ENCODE measurements at places on chromosomes 12 and 14.

DNA sequence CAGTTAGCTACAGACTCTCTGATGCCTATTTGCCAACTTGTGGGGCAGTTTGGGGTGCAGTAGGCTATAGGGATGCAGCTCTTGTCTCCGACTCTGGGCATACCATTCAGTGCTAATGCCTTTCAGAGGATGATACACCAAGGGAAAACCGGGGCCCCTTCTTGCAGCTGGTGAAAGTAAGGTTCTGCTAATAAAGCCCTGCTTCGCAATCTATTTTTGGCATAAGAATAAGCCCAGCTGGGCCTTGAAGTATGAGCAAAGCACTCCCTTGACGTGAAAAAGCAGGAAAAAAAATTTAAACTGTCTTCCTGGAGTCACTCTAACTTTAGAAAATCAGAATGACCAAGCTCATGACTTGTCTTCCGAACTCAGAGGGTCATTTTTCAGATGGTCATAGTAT is 124.1 kb upstream of the RBM19 start:
- no peak for DNase-seq

DNA sequence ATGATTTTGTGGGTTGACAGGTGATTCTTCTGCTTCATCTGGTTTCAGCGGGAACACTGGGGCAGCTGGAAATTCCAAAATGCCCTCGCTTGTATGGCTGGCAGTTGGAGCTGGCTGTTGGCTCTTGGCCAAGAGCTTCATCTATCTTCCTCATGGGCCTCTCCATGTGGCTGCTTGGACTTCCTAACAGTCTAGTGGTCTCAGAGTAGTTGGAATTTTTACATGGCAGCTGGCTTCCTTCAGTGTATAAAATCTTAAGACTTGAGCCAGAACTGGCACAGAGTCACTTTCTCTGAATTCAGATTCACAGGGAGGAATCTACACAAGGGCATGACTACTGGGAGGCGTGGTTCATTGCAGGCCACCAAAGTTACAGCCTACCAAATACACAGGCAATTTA is 204.9 kb upstream of the RMST start:
- DNase-seq: no peak

DNA sequence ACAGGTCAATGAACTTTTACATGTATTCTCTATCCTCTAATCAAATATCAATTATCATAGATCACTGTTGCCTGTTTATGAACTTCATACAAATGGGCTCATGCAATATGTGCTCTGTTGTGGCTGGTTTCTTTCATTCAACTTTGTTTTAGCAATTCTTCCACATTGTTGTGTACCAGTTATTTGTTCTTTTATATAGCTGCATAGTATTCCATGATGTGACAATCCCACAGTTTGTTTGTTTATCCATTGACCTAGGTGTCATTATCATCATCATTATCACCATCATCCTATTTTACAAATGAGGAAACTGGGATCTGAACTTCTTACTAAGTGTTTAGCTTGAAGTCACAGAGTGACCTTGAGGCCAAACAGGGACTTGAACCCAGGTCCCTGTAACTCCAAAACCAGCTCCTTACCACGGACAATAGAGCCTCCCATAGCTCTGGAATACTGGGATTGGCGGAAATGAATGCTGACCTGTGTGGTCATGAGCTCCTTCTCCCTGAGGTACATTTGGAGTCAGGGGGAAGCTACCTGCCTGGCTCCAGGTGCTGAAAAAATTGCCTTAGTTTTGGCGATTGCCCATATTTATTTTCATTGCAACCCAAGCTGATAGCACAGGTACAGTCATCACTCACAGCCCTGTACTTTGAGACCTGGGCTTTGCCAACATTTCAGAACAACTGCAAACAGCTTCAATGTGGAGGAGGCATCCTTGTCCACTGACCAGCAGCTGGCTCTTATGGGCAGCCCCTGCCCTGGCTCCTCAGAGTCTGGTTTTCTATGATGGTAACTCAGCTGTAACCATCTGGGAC is 9.2 kb downstream of the ZFP36L1 start:
- no peak for DNase-seq

DNA sequence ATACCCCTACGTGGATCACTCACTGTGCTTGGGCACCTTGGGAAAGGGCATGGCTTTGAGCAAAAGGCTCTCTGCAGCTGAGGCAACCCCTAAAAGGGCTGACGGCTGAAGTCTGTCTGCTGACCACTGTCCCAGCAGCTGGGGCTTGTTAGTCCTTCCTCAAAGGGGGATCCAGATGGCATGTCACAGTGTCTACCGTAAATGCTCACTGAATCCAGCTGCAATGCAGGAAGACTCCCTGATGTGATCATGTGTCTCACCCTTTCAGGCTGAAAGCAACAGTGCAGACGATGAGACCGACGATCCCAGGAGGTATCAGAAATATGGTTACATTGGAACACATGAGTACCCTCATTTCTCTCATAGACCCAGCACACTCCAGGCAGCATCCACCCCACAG is 12.4 kb downstream of the OAS1 start:
- no peak for DNase-seq

GRCh38 chr12:75366629-75367028 is 24.3 kb upstream of the GLIPR1L2 start:
- no peak for DNase-seq

DNA sequence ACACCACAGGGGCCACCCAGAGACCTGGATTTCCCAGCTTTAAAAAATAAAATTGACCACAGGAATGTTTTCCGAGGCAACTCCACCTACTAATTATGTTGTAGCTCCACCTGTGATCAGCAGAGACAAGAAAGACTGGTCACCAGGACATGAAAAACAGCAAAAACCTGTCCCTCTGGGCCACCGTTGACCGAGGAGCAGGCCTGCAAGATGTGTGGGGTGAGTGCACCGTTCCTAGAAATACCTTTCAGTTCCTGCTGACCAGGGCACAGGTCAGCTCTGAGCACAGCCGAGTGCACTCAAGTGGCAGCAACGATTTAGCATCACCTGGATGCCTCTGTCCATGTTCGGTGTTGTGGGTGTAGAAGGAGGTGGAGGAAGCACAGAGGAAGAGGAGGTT is 16.9 kb downstream of the FZD10 start:
- no peak for DNase-seq

- peak; percentile 5 for DNase-seq
Measured at GRCh38 chr14:75315144-75315543, 36.5 kb downstream of the FOS start.

- DNase-seq: peak; percentile 87
Measured at GRCh38 chr12:52203079-52203921, 11.5 kb upstream of the KRT80 start.

GRCh38 chr12:112837629-112838197 is 46.2 kb downstream of the RPH3A start:
- peak; percentile 84 for DNase-seq

DNA sequence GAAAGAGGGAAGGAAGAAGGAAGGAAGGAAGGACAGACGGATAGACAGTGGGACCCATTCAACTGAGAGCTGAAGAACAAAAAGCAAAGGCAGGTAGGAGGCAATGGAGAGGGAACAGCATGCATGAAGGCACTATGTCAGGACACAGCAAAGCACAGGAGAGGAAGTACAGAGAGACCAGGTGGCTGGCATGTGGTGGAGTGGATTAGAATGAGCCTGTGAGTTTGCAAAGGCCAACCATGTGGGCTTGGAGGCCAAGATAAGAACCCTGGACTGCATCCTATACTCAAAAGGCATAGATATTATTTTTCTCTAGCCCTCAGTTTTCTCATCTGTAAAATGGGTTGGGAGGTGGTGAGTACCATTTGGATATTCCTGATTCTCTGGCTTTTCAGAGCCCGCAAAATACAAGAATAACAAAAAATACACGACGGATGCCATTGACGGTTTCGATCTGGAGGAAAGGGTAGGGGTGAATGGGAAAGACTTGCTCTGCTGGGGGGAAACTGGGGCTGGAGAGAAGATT is 102.9 kb downstream of the WSCD2 start:
- DNase-seq: no peak
